Fibroblast of mammary gland (primary cell): ENCODE measurements at places on chromosomes 1 and 21.

DNA sequence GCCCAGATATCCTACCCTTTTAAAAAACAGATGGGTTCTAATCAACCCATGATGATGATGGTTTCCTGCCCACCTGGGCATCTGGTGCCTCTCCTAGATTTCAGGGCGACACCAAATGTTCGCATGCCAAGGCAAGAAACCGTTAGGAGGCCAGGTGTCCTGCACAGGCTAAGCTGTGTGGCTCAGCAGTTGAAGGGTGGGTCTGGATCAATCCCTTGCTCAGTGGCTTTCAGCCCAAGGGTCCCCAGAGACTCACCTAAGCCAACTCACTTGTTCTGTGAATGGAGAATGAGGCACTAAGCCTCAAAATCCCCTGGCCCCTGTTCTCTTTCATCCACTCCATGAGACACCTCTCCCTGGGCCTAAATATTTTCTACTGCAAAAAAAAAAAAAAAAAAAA is 169.1 kb upstream of the EDN2 start:
- no peak for DNase-seq

GRCh38 chr1:182608845-182609610 is 4.8 kb upstream of the RGS16 start:
- DNase-seq: peak; percentile 49

DNA sequence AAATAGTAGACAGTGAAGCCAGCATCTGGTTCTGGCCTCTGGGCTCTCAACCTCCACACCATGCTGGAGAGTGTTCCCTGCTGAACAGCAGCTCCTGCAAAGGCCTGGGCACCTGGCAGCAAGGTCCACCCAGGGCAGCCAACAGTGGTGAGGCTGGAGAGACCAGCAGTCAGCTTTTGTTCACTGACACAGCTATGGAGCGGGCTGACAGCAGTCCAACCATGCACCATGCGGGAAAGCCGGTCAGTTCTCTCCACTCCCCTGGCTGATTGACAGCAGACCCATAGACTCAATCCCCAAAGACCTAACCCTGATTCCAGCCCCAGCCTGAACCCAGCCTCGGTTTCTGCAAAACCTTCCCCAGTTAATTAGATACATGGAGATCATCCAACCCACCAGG is 49.0 kb downstream of the KLHDC7A start:
- DNase-seq: no peak

GRCh38 chr1:111542187-111542586 is 38.8 kb upstream of the ADORA3 start:
- no peak for DNase-seq

DNA sequence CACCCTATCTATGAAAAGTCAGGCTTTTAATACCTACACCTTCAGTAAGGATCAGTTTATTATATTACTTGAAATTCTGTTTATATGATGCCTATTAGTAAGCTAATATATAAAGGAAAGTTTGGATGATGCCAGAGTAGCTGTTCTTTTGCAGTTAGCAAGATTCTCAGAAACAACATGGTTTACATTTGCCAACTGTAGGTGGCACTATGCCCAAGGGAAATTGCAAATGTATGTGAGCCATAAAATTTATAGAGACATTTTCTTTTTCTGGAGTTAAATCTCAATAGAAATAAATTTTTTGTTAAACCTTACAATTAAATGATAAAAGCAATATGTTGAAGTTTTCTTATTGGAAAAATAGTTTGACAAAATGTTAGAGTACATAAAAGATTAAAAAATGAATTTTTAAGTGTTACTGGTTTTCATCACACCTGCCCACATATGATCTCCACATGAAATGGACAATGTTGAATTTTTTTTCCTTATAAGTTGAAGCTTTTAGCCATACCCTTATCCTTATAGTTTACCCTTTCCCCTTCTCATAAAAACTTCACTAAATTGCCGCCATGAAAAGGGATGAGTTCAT is 32.1 kb upstream of the EPHX4 start:
- peak; percentile 62 for DNase-seq

DNA sequence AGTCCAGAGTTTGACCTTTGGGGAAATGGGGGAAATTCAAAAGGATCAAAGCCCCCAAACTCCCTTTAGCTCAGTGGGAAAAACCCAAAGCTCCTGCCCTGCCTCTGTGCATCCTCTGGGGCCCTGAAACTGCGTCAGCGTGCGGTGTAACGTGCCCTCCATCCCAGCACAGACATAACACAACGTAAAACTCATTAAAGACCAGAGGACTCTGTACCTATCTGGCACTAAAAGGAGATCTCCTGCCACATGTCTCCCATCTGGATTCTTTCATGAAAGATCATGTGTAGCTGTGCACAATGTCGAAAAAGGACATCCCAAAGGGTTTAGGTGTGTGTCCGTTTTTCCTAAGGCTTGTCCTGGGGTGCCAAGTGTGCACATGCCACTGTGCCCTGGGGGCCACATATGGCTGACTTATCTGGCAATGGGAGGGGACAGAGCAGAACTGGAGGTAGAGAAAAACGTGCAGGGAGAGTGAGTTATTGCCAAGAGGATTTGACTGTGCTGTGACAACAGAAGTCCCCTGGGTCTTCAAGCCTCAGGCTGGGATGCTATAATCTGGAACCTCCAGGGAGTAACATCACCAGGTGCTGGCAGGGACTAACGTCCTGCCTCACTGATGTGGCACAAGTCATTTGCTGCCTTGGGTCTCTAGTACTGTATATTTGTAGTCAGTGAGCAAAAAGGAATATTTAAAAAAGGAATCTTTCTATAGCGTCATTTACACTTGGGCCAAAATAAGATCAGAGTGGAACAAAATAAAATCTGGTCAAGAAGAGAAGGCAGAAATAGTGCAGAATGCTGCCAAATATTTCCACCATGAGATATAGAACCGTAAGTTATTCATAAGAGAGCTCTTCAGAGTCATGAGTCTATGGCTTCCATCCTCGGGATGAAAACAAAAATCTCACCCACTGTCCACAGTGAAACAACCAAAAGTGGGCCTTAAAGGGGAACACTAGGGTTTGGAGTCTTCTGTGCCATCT is 52.3 kb downstream of the ITPKB start:
- DNase-seq: no peak

- DNase-seq: no peak
These were observed 53.9 kb upstream of the LBR start for GRCh38 chr1:225481738-225482137.
